ENCODE measurements at places on chromosomes 7 and 10.

GRCh38 chr10:78896159-78896928, 172.4 kb upstream of the ZMIZ1 start:
- no peak for DNase-seq

- DNase-seq, result peak; percentile 20
Measured at GRCh38 chr7:11436316-11436715, 395.7 kb downstream of the THSD7A start.

DNA sequence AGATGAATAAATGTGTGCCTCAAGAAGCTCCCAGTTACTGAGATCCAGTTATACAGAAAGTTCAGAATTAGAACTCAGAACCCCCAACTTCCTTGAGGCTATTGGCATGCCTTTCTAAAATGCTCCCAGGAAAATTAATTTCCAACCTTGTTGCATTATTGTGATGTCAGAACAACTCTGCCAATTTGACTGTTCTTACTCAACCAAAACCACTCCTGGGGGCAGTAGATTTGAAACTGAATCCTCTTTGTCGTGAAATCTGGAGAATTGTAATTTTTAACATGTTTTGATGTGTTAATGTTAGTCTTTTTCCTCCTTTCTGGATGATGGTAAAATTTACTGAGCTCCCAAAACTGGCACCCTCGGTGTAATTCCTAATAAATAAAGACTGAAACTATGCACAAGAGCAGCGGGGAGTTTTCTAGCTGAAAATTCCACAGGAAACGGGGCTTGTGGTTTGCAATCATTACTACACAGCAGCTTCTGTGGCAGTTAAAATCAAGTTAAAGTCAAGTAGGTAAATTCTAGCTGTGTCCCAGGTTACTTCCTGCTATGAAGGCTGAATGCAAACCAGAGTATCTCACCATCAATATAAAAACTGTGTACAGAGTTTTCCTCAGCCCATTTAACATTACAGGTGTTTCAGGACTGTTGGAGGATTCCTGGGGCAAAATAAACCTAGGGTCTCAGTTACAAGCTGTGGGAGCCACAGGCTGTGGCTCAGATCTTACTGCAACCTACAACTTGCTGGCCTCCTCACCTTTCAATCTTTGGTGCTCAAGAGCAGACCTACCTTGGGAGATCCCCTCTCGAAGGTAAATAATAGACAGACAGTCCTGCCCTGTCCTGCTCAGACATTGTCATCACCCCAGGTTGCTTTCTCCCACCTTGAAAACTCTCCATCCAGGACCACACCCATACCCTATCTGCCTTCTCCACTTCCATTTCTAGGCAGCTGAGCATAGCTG, 156.3 kb upstream of the KMT2E start:
- DNase-seq, result no peak

DNA sequence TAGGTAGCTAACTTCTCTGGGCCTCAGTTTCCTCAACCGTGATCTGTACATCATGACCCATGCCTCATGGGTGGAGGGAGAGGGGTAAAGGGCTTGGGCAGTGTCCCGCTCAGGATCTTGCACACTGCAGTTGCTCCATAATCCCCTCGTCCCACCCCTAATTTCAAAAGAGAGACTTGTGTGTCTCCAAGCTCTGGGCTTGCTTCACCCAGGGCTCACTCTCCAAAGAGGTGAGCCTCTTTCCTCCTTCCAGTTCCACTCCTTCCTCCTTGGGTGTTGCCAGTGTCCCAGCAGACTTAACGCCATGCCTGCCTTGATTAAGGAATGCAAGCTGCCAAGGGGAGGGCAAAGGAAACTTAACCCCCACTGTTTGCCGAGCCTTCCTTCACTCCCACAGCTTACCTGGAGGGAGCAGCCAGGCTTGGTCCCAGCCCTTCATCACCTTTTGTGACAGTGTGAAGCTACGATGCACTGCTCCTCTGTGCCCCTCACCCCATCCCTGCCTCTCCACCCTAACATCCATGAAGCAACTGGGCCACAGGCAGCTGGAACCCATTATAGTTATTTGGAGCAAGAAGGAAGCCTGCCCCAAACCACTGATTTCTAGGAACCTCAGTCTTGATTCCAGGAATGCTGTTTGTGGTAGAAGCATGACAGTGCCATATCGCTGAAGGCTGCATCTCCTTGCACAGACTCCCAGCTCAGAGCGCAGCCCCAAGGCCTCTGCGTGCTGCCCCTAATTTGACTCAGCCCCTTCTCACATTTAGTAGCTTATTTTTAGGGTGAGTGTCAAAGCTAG, 363.3 kb downstream of the TNS3 start:
- DNase-seq, result peak; percentile 87

DNA sequence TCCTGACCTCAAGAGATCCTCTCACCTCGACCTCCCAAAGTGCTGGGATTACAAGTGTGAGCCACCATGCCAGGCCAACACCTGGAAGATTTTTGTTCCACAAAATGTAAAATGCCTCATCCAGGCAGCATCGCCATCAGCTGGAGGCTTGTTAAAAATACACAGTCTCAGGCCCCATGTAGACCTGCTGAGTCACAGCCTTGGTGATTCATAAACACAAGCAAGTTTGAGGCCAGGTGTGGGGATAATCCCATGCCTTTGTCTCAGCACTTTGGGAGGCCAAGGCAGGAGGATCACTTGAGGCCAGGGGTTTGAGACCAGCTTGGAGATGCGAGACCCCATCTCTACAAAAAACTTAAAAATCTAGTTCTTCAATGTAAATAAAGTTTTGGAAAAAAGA, 49.1 kb upstream of the FOXK1 start:
- peak; percentile 47 for DNase-seq

GRCh38 chr10:13528875-13529713, at the start of gene BEND7:
Gene BEND7, minus strand, starts transcription at chr10:13529014. Its CDS starts 481 bp downstream, at chr10:13528533.
- peak; percentile 25 for DNase-seq

DNA sequence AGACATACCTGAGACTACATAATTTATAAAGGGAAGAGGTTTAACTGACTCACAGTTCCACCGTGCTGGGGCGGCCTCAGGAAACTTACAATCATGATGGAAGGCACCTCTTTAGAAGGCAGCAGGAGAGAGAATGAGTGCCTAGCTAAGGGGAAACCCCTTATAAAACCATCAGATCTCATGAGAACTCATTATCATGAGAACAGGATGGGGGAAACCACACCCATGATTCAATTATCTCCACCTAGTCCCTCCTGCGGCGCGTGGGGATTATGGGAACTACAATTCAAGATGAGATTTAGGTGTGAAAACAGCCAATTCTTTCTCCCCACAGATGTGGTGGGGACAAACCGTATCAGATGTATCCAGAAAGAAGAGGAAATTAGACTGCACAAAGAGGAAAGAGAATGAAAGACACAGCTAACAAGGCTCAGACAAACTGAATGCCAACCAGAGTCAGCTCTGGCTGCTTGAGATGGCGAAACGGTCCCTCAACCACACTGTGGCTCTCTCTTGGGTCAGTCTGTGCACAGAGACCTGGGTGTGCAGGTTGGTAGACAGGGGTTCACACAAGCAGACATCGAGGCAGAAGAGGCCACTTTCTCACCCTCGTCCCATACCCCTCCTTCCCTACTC, 375.6 kb downstream of the SFMBT2 start:
- DNase-seq, result no peak

GRCh38 chr7:44403176-44403759, 77.9 kb upstream of the CAMK2B start:
- no peak for DNase-seq

GRCh38 chr7:78437118-78437517, 638.5 kb downstream of the PHTF2 start:
- DNase-seq, result peak; percentile 66

DNA sequence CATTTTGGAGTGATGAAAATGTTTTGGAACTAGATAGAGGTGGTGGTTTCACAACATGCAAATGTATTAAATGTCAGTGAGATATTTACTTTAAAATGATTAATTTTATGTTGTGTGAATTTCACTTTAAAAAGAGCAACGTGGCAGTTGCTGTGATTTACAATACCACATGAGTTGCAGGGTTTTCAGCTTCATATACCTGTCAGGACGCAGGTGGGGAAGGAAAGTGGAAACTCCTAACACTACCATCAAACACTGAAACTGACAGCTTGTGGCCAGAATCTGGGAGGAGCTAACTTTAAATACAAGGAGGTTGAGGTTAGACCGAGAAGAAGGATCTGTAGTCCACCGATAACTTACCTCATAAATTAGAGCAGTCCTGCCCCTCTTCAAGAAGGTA, 168.9 kb upstream of the TMEM72 start:
- no peak for DNase-seq

DNA sequence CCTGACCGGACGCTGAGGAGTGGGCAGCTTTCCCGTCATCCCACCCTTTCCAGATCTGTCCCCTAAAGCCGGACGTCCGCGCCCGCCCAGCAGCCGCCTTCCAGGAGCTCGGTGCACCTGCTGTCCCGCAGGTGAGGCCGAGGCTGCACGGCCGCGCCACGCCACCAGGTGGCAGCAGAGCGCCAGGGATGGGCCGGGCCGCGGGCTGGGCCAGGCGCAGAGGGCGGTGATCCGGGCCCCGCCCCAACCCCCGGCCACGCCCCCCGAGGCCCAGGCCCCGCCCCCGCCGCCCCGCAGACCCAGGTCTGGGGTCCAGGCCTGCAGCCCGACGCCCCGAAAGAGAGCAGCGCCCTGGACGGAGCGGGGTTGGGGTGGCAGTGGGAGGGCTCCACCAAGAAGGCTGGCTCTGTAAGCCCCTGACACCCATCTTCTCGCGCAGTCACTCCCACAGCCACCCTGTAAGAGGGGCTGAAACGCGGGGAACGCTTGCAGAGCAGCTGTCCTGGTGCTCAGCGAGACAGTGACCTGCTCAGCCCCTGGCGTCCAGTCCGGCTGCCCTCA, 32.2 kb downstream of the FOXL3 start:
- DNase-seq, result peak; percentile 30

- peak; percentile 46 for DNase-seq
Measured at GRCh38 chr7:116500078-116500853, 728 bp downstream of the CAV2 start.

DNA sequence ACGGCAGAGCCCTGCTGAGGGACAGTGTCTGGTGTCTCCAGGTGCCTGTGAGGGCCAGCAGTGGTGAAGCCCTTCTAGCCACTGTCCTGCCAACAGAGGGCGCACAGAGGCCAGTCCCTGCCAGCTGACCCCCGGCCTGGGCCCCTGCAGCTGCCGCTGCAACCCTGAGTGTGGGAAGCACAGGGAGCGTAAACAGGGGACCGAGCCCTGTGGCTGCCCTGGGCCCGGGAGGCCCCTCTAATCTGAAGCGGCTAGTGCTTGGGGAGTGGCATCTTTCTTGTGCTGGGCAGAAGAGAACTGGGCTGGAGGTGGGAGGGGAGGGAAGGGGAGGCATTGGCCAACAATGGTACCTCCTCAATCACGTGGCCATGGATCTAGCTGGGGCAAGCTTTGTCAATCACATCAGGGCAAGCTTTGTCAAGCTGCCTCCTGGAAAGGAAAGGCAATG, 34.6 kb downstream of the TRIM8 start:
- peak; percentile 53 for DNase-seq

DNA sequence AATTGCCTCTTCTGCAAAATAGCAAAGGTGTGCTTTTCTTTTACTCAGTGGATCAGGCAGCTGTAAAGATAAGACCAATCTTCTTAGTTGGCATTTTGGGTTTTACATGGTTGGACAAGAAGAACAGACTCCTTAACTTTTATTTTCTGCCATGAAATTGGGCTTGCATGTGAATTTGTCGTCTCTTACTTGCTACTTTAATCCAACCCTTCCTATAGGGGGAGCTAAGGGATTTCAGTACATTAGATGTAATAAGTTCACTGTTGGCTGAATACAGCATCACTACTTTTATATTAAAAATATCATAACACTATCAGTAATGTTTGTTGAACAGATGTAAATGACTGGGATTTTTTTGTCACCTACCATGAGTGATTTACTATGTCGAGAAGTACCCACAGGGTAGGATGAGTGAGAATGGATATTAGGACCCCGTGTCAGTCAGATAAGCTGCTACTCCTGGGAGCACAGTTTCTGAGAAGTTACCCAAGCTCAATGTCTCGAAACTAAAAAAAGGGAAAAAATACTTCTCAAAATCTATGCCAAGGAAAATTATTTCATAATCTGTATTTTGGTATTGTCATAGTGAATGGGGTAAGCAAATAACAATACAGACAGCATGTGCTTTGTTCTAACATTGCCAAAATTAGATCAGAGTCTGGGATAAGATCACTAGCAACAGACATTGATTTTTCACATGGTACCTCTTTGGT, 127.4 kb upstream of the AGR3 start:
- peak; percentile 43 for DNase-seq

DNA sequence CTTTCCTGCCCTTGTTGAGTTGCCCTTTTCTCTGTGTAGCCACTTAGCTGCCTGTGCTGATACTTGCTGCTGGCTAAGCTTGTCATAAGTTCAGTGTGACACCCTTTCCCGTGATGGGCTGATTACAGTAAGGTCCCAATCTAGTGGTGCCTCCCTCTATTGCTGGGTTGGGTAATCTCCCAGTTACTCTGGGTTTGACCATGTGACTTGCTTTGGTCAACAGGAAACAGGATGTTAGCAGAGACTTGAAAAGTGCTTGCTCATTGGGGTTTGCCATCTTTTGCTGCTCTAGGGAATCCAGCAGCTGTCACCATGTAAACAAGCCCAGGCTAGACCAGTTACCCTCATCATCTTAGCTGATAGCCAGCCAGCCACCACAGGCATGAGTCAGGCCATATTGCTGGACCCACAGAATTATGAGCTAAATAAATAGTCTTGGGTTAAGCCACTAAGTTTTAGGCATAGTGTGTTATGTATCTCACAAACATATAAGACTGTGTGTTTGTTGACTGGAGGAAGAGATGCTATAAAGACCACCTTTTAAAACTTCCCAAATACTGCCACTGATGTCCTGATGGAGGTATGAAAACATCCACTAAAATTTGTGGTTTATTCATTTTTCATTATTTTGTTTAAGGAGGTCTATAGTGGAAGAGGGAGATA, 4.0 kb upstream of the LEP start:
- peak; percentile 64 for DNase-seq

GRCh38 chr10:50398381-50398780, 147.1 kb upstream of the ASAH2 start:
- peak; percentile 53 for DNase-seq

GRCh38 chr10:17580885-17581284, 36.3 kb downstream of the HACD1 start:
- DNase-seq, result no peak

DNA sequence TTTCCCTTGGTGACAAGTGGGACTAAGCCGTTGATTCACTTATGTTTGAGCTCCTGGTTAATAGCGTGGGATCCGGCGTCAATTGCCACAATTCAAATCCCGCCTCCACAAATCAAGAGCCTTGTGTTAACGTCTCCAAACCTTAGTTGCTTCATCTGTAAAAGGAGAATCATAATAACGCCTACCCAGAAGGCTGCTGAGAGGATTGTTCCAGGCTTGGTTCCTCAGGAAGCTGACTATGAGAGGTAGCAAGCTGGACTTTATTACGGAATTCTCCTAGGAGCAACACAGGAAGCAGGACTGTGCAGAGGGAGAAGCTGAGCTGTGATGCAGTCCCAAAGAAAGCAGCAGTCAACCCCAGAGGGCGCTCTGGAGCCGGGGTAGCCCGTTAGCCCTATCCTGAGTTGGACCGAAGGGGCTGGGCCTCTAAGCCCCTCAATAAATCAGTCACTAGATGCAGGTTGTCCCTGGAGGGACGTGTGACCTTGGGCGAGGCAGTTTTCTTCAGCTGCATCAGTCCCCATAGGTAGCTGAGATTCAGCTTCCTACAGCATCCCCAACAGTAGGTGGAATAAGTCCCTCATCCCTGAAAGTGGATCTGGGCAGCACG, 6.9 kb upstream of the BAG3 start:
- DNase-seq, result no peak

- DNase-seq, result peak; percentile 45
Measured at GRCh38 chr10:34505338-34505737, 309.8 kb downstream of the PARD3 start.
